Aorta (tissue), 5 donors: ENCODE measurements at places on chromosomes 1 and 21.

DNA sequence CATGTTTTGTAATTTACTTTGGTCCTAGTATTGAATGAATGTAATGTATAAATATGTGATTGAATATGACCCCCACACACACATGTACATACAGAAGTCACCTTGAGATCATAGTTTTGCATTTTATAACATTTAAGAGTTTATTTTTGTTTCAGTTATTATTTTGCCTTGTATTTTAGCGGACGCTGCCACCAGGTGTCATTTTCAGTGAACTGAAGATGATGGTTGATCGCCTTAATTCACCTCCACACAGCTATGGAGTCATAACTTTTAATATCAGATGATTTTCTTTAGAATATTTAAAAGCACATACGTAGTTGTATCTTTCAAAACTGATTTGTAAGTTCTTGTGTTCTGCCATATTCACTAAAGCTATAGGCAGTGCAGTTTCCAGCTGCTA lies 130.4 kb downstream of the DYRK1A start:
- DNase-seq = no peak

- DNase-seq = peak; percentile 68
These were observed 86.8 kb downstream of the KCNJ6 start for GRCh38 chr21:37829447-37829846.

DNA sequence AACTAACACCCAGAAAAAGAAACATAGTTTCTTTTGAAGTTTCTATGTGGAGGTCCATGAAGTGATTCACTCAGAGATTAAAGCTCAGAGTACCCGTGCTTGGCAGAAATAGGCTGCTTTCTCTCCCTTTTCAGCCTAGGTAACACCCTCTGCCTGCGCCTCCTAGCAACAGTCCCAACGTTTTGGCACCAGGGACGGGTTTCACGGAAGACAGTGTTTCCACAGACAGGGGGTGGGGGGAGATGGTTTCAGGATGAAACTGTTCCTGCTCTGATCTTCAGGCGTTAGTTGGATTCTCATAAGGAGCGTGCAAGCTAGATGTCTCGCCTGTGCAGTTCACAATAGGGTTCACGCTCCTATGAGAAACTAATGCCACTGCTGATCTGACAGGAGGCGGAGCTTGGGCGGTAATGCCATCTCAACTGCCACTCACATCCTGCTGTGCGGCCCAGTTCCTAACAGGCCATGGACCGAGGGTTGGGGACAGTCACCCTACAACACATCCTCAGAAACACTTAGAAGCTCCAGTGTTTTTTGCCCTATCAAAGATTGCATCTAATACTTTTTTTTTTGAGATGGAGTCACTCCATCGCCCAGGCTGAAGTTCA lies 53.2 kb downstream of the CHML start:
- DNase-seq = no peak

- DNase-seq = no peak
These were observed 27.0 kb downstream of the ZZZ3 start for GRCh38 chr1:77655431-77655974.

GRCh38 chr1:66354311-66355201 lies 179.4 kb upstream of the SGIP1 start:
- DNase-seq = no peak

DNA sequence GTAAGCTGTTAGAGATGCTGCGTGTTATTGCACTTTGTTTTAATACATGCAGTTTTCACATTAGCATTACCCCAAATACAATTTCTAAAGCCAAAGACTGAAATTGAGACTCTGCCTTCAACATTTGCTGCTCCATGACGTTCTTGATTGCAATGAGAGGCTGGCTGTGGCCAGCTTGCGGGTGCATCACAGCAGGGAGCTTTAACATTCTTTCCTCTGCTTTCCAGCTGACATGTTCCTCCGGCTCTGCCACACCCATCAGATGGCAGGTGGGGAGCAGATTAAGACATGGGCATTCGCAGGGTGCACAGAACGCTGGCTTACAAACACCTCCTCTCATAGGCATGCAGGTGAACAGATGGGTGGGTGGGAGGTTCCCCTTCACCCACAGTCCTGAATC lies 314.1 kb downstream of the DISC1 start:
- no peak for DNase-seq

GRCh38 chr1:168974611-168975010 lies 131.9 kb upstream of the ATP1B1 start:
- DNase-seq = no peak

- DNase-seq = peak; percentile 67
These were observed 15.9 kb downstream of the WNT3A start for GRCh38 chr1:228022571-228023293.

- DNase-seq = no peak
These were observed 28.1 kb downstream of the RNF187 start for GRCh38 chr1:228515200-228515834.

DNA sequence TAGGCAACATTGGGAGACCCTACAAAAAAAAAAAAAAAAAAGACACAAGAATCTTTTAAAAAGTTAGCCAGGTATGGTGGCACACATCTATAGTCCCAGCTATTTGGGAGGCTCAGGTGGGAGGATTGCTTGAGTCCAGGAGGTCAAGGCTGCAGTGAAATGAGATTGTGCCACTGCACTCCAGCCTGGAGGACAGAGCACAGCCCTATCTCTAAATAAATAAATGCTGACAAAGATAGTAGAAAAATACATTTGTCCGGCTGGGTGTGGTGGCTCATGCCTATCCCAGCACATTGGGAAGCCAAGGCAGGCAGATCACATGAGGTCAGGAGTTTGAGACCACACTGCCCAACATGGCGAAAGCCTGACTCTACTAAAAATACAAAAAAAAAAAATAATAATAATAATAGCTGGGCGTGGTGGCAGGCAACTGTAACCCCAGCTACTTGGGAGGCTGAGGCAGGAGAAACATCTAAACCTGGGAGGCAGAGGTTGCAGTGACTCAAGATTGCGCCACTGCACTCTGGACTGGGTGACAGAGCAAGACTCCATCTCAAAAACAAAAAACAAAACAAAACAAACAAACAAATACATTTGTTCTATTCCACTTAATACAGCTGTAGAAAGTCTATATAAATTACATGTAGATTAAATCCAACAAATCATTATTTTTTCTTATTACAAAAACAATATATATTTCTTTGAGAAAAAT lies 48.5 kb downstream of the PHACTR4 start:
- DNase-seq = no peak

DNA sequence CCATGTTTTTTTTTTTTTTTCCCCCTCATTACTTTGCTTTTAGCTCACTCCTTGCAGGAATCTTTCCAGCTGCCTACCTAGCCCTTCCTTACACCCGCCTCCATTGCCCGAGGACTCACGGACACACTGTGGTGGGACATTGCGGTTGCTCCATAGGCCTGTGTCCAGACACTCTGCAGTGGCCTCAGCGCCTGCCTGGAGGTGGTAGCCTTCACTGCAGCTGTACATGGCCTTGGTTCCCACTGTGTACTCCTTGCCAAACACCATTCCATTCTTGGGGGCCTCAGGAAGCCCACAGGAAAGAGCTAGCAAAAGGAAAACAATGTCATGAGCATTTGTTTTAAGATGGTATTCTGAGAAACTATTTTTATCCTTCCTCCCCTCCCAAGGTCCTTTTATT lies 99.9 kb downstream of the ZSCAN20 start:
- no peak for DNase-seq

DNA sequence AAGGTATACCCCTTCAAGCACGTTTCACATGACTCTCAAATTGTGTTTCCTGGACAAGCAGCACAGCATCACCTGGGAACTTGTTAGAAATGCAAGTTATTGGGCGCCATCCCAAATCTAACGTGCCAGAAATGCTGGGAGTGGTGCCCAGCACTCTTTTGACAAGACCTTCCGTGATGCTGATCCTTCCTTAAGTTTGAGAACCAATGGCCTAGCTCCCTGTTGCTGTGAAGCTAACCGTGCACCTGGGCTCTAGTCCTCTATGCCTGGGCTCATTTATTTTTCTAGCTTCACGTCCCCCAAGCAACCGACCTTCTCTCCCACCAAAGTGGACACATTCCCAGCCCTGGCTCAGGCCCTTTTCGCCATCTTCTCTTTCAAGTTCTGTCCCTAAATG lies 4.3 kb downstream of the BEST4 start:
- no peak for DNase-seq

- peak; percentile 13 for DNase-seq
These were observed 16.7 kb downstream of the NMNAT1 start for GRCh38 chr1:9960011-9960410.

DNA sequence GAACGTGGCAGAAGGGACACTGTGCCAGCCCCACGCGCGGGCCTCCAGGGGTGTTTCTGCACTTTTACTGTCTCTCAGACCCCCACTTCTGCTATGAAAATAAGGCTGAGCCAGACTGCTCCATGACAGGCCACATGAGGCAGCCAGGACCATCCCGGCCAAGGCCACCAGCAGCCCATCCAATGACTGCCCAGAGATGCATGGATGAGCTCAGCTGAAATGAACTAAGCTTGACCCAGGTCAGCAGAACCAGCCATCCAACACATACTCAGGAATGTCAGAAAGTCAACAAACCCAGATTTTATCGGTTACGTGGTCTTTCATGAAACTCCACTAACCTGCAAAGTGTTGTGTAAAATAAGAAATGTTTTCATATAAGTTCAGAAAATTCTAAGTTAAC lies 51.2 kb downstream of the CCDC185 start:
- no peak for DNase-seq

DNA sequence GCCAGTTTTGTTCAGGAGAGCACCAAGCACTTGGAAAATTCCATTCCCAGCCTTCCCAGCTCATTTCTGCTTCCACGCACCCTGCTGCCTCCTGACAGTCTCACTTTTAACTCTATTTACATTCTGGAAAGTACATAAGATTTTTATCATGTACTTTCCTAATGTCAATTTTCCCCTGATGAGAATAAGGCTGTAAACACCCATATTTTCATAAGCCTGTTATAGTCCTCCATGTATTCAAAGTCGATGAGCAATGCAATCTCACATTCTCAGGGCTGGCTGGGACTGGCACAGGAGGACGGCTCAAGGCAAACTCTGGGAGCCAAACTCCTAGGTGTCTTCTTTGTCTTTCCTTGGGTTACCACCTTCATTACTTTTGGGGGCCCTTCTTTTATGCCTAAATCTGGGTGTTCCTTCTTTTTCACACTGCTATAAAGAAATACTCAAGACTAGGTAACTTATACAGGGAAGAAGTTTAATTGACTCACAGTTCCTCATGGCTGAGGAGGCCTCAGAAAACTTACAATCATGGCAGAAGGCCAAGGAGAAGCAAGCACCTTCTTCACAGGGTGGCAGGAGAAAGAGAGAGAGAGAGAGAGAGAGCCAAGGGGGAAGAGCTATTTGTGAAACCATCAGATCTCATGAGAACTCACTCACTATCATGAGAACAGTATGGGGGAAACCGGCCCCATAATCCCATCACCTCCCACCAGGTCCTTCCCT lies 94.6 kb downstream of the IGSF21 start:
- DNase-seq = no peak

DNA sequence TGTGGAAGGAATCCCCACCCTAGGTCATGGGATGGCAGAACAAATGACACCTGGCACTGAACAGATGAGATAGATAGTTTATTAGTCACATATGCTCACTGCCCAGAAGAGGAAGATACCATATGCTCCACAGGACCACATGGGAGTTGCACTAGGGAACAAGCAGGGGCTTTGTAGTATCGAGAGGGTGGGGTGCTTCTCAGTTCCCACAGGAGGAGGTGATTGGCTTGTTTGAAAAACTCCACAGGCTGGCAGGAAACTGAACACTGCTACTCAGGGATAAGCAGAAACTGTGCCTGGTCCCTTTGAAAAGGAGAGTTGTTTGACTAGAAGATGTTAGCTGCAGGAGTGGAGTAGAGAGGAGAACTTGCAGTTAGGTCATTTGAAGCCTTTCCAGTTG lies 31.9 kb upstream of the RXRG start:
- DNase-seq = no peak

DNA sequence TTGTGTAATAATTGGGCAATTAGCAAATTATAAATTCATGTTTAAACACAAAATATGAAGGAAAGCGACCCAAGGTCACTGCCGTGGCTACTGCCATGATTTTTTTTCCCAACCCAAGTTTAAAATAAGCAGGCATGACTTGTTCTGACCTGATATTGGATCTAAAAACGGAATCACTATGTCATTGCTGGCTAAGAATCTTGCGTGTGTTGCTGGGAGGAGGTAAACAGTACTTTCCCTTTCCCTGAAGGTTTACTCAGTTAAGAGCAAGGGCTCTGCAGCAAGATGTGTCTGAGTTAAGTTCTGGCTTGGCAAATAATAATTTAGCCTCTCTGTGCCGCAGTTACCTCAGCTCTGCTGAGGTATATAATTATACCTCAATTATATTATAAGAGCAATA lies 125.7 kb upstream of the L1TD1 start:
- no peak for DNase-seq

DNA sequence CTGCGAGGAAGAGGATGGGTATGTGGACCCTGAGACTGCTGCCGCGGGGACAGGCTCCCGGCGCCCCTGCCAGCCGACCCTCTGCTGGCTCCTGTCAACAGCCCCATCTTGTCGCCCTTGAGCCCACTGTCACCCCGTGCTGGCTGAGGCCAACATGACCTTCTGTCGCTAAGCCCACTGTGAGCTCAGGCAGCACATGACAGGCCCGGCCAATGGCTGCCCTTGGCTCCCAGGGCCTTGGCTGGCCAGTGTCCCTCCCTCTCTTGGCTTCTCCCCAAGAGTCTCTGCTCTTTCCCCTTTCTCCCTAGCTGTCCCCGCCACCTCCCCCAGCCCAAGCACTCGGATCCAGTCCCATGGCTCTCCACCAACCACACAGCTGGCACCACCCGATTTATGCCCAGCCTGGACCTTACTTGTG lies 3.5 kb downstream of the PEX10 start:
- no peak for DNase-seq

DNA sequence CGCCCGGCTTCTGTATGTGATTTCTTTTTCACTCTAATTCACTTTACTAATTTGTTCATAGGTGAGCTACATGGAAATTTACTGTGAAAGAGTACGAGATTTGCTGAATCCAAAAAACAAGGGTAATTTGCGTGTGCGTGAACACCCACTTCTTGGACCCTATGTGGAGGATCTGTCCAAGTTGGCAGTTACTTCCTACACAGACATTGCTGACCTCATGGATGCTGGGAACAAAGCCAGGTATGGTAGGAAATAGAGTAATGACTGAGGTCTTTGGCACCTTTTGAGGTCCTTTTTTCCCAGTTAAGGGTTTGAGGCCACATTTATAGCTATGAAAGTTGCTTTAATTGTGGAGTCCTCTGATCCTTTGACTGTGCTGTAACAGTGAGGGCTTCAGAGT lies 56.9 kb downstream of the KIF1B start:
- DNase-seq = no peak

- DNase-seq = no peak
These were observed 18.0 kb upstream of the TRIM17 start for GRCh38 chr1:228434689-228435088.

- no peak for DNase-seq
These were observed 12.7 kb downstream of the DHCR24 start for GRCh38 chr1:54874079-54874830.
